Cortex of kidney (tissue), 1 donor: ENCODE measurements at places on chromosomes 5 and 9.

DNA sequence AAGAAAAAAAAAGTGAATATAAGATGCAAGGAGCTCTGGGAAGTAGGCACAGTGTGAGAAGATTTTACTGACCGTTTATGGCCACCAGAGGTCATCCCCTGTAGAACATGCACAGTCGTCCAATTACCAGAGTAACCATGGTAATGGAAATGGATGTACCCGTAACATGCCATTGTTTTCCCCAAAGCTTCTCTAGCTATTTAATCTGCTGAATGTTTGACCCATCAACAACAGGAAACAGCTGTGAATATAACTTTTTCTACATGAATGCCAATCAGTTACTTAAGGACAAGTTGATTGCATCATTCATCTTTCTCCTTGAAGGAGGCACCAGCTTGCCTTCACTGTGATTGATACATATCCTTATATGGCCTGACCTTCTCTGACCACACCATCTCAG is 1967.0 kb upstream of the CDH9 start:
- DNase-seq, result no peak

GRCh38 chr5:120241400-120241799 is 222.7 kb upstream of the PRR16 start:
- no peak for DNase-seq

DNA sequence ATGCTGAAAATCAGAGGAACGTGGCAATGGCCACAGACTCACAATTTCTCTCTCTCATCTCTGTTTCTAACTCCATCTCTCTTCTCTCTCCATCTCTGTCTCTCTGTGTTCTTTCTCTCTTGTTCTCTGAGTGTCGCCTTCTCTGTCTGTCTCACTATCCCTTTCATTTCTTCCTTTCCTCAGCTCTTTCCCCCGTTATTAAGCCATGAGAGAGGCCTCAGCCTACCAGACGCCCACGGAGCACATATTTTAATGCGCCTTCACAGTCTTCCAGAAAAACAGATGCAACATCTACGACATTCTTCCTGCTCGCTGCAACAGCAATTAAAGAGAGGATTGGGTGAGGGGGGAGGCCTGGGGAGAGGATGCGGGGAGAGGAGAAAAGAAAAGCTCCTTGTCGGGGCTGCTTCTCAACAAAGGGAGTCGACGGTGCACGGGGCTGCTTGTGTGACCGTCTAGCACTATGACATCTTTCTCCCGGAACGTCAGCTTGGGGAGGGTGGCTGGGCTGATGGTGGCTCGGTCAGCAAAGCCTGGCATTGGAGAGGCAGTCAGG is 37.7 kb upstream of the NEURL1B start:
- DNase-seq, result no peak

GRCh38 chr9:20526500-20527319 is 95.6 kb downstream of the MLLT3 start:
- no peak for DNase-seq

GRCh38 chr9:82062245-82062644 is 73.7 kb downstream of the SPATA31D1 start:
- no peak for DNase-seq

- DNase-seq, result no peak
Observed at GRCh38 chr5:88885002-88885401, 2.0 kb upstream of the MEF2C start.

- no peak for DNase-seq
Observed at GRCh38 chr5:53792338-53792737, 231.9 kb downstream of the NDUFS4 start.

GRCh38 chr9:83299094-83299493 is 236.2 kb upstream of the RASEF start:
- no peak for DNase-seq

DNA sequence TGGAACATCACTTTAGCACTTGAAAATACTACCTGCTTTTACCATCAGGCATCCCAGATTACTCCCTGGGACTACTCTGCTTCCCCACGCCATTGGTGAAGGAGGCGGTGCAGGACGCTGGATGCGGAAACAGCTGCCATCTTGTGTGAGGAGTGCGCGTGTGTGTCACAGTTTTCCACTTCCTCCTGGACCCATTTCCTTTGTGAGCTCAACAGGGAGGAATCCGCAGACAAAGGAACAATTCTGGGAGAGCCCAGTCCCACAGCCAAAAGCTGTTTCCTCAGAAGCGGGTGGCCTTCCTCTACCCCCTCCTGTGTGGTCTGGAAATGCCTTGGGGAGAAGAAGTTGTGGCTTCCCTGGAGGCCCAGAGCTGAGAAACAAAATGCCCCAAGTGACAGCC is 16.8 kb downstream of the AFAP1L1 start:
- no peak for DNase-seq

DNA sequence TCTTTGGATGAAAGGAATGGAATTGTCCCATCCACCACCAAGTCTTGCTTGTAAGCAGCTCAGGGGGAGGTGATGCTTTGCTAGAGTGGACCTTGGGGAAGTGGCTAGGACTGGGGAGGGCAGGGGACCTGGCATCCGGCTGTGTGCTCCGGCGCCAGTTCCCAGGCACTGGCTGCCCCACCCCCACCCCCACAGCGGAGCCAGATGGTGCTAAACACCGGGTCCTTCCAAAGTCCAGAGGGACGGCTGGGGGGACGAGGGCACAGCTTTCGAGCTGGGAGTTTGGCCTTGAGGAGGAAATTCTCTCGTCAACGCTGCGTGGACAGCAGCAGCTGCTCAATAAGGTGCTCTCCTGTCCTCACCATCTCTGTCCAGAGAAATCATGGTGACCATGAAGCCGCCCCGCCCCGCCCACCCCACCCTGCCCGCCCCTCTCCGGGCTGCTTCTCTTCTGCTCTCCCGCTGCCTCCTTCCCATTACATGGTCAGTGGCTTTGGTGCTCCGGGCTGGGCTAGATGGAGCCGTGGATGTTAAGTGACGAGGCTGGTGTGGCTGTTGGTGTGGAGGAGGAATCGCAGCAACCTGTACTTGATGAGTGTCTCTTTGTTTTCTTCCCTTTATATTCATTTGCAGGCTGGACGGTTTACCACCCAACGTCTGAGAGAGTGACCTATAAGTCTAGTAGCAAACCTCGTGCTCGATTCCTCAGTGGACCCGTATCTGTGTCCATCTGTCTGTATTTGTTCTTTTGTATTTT is 115.7 kb downstream of the WNK2 start:
- DNase-seq, result no peak

GRCh38 chr5:147223948-147224791 is 10.7 kb upstream of the STK32A start:
- DNase-seq, result no peak

- DNase-seq, result no peak
Observed at GRCh38 chr5:170137694-170138214, 32.1 kb downstream of the FOXI1 start.

DNA sequence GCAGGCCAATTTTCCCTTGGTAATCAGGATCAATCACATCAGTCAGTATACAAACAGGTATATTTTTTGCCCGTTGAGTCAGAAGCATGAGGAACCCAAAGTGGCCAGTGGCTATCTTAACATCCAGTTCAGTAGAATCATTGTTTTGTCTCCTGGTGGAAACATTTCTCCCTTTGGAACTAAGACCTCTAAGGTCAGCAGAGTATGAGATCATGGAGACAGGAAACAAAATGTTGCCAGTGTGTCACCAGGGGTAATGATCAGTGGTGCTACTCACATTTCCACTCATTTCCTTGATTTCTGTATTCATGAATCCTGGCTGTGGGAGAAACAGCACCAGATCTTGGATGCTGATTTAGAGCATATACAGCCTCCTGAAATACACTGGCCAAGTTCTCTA is 553.0 kb downstream of the CSNK1G3 start:
- no peak for DNase-seq

DNA sequence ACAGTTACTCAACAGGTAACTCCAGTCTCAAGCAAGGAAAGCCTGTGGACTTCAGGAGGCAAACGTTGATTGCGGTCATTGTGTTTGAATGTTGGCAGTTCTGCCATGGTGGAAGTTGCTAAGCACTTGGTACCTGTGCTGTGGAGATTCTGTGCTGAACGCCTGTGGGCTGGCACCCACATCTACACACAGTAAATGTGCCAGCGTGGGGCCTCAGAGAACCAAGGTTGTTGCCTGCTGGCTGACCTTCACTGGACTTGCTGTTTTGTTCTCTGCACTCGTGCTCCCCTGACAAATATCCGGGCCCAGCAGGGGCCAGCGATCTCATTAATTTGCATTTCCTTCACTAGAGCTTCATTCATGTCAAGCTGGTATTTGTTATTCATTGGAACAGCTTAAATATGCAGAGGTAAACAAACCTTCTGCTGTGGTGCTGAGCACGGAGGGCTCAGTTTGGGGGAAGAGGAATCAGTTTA is 141.8 kb downstream of the PRKACG start:
- no peak for DNase-seq

DNA sequence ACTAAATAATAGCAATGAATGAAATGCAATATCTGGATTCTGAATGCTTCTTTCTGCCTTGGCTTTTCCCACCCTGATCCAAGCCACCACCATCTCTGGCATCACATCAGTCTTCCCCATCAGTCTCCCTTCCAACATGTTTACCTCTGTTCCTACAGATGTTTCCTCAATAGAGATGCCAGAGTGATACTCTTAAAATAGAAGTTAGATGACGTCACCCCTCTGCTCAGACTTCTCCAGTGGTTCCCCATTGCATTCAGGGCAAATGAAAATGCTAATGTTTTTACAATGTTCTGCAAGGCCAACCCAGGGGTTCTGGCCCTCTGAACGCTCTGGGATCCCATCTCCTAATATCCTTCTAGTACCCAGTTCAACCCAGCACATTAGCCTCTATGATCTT is 305.8 kb downstream of the TRIM32 start:
- DNase-seq, result no peak

DNA sequence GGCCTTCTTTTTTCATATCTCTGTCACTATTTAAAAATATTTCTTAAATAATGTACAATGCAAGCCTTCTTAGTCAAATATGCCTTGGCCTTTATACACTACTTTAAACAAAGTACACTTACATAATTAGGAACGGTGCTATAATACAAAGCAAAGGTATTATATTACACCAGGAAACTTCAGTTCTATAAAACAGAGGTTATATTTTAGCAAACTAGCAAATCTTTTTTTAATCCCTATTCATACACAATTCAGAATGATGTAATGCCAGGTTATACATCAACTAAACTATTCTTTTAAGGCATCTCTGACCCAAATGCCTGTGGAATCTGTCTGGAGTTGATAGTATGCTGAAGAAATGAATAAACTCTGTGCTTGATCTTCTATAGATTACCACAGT is 10.7 kb upstream of the LURAP1L start:
- no peak for DNase-seq

GRCh38 chr9:2725898-2726649 is 8.8 kb downstream of the KCNV2 start:
- DNase-seq, result no peak

- no peak for DNase-seq
Observed at GRCh38 chr5:76608833-76609232, 14.4 kb downstream of the F2RL2 start.

- no peak for DNase-seq
Observed at GRCh38 chr5:150065886-150066285, 20.5 kb downstream of the CSF1R start.

GRCh38 chr5:8408258-8408657 is 539.3 kb downstream of the MTRR start:
- DNase-seq, result no peak
